ENCODE measurements at places on chromosomes 3 and 15.

- DNase-seq, result peak; percentile 32
Measured at GRCh38 chr3:57805674-57806073, 49.6 kb downstream of the SLMAP start.

DNA sequence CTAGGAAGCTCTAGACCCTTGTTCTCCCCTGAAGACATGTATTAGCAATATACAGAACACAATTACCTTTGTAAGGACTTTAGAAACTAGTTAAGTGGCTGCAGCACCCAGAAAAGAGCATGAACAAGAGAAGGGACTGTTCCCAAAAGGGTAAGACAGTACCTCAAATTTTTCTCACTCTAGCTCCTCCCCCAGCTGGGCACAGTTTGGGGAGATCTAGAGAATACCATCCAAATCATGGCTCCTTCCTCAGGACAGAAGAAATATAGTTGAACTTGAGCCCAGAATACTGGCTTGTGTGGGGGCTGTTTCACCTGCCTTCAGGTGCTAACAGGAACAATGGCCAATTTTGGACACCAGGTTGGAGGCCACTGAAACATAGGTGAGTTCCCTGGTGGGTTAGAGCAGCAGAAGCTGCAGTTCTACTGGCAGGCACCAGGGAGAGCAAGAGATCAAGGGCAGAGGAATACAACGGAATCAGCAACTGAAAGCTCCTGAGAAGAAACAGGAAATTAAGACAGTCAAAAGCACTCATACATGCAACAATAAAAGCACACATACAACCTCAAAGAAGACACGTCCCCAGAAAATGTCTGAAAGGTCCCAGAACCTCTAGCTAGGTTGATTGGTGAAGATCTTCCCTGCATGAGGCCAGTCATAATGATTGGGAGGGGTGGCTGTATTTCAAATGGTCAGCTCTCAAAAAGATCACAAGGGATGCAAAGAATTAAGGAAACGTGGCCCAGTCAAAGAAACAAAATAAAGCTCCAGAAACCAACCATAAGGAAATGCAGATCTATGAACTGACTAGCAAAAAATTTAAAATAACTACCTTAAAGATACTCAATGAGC is 104.9 kb upstream of the ASB14 start:
- DNase-seq, result peak; percentile 34

DNA sequence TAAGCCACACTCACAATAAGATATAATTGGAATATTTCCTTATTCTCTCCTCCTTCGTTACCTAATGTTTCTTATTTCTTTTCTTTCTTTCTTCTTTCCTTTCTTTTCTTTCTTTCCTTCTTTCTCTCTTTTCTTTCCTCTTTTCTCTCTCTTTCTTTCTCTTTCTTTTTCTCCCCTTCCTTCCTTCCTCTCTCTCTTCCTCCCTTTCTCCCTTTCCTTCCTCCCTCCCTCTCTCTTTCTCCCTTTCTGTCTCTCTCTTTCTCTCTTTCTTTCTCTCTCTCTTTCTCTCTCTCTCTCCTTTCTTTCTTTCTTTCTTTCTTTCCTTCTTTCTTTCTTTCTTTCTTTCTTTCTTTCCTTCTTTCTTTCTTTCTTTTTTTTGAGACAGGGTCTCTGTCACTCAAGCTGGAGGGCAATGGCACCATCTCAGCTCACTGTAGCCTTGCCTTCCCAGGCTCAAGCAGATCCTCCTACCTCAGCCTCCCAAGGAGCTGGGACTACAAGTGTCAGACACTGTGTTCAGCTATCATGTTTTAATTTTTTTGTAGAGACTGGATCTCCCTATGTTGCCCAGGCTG is 19.3 kb upstream of the PIAS1 start:
- DNase-seq, result no peak

GRCh38 chr3:188855675-188856074 is 316.1 kb upstream of the TPRG1 start:
- no peak for DNase-seq

Data from fibroblast of the conjunctiva (primary cell).